ENCODE measurements at places on chromosomes 16 and 17.

DNA sequence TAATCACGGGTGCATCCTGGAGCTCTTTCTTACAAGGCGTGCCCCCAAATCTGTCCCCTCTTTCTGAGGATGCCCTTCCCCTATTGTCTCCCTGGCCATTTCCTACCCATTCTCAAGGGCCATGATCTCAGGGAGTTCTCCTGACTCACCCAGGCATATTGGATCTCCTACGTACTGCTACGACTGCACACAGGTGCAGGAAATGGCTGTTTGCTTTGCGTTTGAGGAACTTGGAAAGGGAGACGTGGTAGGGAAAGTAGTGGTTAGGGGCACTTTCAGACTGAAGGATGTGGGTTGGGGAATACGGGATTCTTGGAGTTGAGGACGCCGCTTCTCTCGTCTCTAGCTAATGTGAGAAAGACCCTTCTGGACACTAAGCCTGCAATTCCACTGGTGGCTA lies 18.7 kb upstream of the MEOX1 start:
- DNase-seq, result no peak

- no peak for DNase-seq
These were observed 450.3 kb upstream of the CDH11 start for GRCh38 chr16:65572156-65572555.

DNA sequence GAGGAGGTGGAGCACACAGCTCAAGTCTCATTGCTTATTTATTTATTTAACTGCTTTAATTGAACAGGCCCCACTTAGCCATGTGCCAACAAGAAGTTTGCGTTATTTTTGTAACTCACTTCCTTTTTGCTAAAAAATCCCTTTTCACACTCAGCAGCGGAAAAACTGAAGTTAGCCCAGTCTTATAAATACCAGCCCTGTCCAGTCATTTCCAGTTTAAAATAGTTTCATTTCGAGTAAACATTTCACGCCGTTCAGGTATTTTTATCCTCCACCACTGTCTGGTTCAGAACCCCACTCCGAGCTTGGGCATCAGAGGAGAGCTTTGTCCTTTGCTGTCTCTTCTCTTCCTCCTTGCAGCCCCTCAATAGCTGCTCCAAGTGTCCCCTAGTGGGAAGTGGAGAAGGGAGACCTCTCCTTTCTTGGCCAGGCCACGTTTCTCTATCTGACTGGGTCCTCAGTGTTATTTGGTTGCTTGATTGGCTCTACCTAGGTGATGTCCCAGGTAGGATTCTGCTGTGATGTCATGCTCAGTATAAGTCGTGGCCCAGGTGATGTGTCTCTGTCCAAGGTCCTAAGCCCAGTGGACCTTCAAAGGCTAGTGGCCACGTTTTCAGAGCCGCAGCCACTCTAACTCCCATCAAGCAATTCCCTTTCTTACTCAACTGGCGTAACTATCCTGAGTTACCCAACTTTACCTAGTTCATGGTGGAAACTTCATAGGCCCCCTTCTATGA lies 53.0 kb upstream of the GAS7 start:
- DNase-seq, result no peak

GRCh38 chr16:46830417-46830901 lies 521 bp downstream of the C16orf87 start:
- DNase-seq, result no peak

GRCh38 chr16:56967733-56968132 lies 6.0 kb downstream of the CETP start:
- no peak for DNase-seq

- DNase-seq, result no peak
These were observed 622.2 kb upstream of the SALL1 start for GRCh38 chr16:51773071-51773890.

- DNase-seq, result peak; percentile 17
These were observed 13.9 kb downstream of the HAGH start for GRCh38 chr16:1812732-1813163.

DNA sequence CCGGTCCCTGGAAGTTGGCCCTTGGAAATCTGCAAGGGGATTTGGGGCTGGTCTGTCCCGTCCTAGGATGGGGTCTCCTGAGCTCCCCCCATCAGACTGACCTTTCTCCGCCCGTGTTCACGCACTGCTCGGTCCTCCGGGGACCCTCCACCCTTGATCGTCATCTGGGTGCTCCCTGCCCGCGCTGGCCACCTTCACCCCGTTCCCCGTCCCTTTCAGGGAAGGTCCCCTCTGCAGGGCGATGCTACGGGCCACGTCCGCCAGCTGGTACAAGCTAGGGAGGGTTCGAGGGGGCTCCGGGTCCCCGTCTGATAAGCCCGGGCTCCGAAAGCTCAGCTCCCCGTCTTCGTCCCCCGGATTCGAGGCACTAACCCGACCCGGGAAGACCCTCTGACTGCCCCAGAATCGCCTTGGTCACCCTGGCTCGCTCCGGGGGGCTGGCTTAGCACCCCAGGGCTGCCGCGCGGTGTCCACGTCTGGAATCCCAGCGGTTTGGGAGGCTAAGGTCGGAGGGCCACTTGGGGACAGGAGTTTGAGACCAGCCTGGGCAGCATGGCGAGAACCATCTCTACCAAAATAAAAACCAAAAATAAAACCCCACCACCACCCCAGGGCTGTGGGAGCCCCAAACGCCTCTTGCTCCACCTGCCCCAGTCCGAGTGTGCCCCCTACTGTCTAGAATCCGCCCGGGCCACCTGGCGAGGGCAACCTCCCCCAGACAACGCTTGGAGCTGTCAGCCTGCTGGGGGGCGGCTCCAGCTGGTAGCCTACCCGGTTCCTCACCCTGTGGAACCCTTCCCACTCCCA lies 1.1 kb upstream of the SLC43A2 start:
- DNase-seq, result no peak

- no peak for DNase-seq
These were observed 5.9 kb downstream of the ZNF205 start for GRCh38 chr16:3118204-3118790.

- DNase-seq, result peak; percentile 64
These were observed 215.9 kb downstream of the RPTOR start for GRCh38 chr17:80760511-80760911.

- DNase-seq, result no peak
These were observed 31.5 kb downstream of the CDK5RAP3 start for GRCh38 chr17:48002266-48002915.
